ENCODE measurements at places on chromosomes 16 and 17.

DNA sequence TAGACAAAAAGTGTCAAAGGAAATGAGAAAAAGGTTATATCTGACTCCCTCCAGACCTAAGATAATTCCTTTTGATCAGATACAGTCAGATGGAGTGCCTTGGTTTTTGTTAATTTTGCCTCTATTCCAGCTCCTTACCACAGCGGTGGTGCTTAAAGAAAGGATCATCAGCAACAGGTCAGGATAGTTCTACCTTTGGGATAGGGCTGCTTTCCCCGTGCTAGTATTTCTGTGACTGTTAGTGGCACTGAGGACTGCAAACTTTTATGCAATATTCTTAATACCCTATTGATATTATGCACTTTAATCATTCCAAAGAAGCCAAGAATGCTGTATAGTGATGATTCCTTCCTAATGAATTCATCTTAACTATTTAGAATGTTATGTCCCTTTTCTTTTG lies 24.5 kb downstream of the NQO1 start:
- DNase-seq, result no peak

DNA sequence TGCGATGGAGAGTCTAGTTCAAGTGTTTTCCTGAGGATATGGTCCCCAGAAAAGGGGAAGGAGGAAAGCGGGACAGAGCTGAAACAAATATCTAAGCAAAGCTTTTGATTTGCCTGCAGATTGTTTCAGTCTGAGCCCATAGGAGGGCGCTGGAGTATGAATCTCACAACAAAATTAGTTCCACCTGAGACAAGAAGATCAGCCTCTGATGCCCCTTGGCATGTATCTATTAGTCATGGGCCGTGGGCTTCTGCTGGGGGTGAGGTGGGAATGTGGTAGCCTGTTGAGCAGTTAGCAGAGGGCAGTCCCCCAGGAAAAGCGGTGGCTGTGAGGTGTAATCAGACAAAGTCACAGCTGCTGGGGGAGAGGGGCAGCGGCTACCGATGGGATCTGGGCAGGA lies 446.9 kb downstream of the CA10 start:
- DNase-seq, result no peak

GRCh38 chr17:75587675-75588595 lies at the start of gene MYO15B:
Gene MYO15B, plus strand, starts transcription at chr17:75587800. Its CDS starts 258 bp downstream, at chr17:75588058.
- peak; percentile 63 for DNase-seq

- DNase-seq, result no peak
Measured at GRCh38 chr16:31487720-31488467, 5.0 kb downstream of the SLC5A2 start.

- DNase-seq, result no peak
Measured at GRCh38 chr17:70615831-70616230, 446.5 kb downstream of the KCNJ2 start.

DNA sequence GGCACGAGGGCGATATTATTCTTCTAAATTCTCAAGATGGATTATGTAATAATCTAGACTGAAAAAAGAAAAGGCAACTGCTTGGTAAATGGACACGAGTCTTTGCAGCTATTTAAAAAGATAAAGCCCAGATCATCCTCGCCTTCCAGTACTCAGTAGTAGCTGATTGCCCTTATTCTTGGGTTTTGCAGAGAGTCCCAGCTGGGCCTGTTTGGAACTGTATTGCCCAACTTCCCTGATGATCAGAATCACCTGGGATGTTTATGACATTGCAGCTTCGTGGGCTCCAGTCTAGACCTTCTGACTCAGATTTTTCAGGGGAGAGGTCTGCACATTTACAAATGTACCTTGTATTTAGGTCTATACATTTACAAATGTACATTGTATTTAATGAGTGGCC lies 213.5 kb downstream of the RAB11FIP4 start:
- DNase-seq, result no peak

- no peak for DNase-seq
Measured at GRCh38 chr16:88012360-88012759, 61.1 kb downstream of the BANP start.

DNA sequence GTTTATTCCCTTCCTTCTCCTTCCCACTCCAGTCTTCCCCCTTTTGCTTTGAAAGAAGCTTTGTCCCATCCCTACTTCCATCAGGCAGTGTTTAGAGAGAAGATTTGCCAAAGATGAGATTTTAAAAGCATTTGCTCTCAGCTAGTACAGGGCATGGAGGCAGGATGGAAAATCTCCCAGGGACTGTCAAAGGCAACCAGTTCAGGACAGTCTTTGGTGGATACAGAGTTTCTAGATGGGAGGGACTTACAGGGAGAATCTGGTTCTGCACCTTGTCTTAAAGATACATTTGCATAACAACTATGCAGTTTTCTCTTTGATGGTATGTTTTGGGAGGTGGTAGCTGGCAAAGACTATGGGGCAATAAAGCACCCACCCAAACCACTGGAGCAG lies 26.2 kb downstream of the CHD9 start:
- no peak for DNase-seq

GRCh38 chr16:77721752-77722308 lies 484 bp upstream of the NUDT7 start:
- DNase-seq, result peak; percentile 3

GRCh38 chr17:15436473-15437302 lies 30.7 kb downstream of the CDRT4 start:
- DNase-seq, result no peak

GRCh38 chr16:55421226-55421625 lies 57.8 kb upstream of the MMP2 start:
- DNase-seq, result no peak

GRCh38 chr17:64024215-64024654 lies 3.8 kb upstream of the ICAM2 start:
- no peak for DNase-seq

DNA sequence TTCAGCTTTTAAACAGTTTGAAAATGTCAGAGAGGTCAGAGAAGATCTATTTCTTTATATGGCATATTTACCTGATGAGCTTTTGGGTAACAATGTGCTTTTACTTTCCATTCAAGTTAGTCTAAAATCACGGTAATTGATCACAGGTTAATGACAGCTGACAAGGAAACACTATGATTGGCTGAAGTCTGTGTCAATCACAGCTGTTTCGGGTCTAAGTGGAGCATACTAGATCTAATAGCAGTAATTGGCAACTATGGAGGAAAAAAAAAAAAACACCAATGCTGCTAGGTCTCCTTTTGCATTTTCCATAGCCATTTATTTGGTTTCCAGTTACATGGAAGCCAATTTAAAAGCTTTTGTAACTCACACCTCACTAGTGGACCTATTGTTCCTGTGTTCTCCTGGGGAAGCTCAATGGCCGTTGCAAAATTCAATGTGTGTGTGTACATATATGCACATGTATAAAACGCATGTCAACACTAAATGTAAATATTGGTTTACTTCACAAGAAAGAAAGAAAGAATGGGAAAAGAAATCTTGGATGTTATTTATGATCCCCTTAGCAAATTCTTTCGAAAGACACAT lies 568.3 kb upstream of the ZFHX3 start:
- DNase-seq, result peak; percentile 11

- DNase-seq, result no peak
Measured at GRCh38 chr17:57035971-57036481, 49.0 kb upstream of the AKAP1 start.

GRCh38 chr16:80889779-80890359 lies 85.5 kb upstream of the CDYL2 start:
- DNase-seq, result no peak

DNA sequence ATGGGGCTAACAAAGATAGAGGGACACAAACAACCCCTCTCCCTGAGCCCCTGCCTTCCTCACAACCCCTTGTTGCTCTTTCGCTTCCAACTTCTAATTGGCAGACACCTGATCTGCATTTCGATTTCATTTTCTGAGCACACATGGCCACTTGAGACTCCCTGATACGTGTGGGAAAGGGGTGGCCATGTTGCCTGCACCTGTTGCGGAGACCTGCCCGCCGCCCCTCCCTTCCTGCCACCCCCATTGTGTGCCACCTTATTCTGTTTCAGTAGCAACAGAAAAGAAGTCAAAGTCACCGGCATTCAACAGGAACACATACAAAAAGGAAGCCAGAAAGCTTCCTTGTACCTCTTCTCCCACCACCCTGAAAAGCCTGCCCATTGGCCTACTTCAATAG lies 254.7 kb upstream of the SOX9 start:
- DNase-seq, result no peak

Data from hindlimb muscle (tissue), 1 donor.